NCI-H460 (cell line): ENCODE measurements at places on chromosomes 16 and 17. TPM values are rescaled to one million over a fixed set of nuclear protein-coding genes. Genes with fewer than 3 reads are reported as not detected.

- DNase-seq = no peak
Observed at GRCh38 chr16:1533443-1533951, at the start of gene TMEM204. TSS of gene TMEM204 (plus strand) at chr16:1533666. CDS start at chr16:1534276, 610 bp downstream.

DNA sequence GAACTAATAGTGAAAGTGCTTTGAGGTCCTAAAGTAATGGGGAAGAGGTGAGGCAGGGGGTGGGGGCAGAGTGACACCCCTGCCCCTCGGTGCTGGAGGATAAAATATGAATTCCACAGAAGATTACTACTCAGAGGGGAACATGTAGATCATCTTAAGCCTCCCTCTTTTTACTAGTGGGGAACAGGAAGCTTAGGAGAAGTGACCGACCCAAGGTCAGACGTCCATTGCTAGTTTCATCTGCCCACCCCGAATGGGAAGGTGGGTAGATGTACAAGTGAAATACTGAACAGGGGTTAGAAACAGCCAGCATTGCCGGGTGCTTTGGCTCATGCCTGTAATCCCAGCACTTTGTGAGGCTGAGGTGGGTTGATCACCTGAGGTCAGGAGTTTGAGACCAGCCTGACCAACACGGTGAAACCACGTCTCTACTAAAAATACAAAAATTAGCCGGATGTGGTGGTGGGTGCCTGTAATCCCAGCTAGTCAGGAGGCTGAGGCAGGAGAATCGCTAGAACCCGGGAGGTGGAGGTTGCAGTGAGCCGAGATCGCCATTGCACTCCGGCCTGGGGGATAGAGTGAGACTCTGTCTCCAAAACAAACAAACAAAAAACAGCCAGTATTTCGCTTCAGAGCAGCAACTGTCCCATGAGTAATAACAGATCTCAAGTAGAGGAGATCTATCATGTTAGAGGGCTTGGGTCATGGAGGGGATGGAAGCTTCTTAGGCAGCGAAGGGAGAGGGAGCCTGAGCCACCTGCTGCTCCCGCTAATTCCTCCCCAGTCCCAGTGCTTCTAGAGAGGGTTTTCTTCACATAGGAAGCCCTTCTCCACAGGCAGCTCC is 1.2 kb upstream of the NR1D1 start:
- no peak for DNase-seq

GRCh38 chr17:45029096-45029495 is 22.3 kb downstream of the DCAKD start:
- no peak for DNase-seq

DNA sequence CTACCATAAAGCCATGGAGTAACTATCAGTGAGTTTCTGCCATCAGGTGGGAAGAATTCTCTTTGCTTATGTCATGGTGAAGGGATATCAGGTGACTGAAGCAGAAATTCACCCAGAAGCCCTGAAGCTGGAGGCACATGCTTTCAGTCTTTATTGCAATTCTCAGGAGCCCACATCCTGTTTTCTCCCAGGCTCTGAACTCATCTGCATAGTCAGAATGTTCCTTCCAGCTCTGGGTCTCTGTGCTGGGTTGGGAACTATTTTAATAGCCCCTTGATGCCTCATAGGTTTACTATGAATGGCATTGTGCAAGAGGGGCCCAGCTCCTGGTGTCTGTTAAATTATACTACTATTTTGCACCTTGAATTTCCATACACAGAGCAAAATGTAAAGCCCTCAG is 198.4 kb upstream of the SOX9 start:
- no peak for DNase-seq

- no peak for DNase-seq
Observed at GRCh38 chr17:58309918-58310259, 18.7 kb downstream of the TSPOAP1 start.

DNA sequence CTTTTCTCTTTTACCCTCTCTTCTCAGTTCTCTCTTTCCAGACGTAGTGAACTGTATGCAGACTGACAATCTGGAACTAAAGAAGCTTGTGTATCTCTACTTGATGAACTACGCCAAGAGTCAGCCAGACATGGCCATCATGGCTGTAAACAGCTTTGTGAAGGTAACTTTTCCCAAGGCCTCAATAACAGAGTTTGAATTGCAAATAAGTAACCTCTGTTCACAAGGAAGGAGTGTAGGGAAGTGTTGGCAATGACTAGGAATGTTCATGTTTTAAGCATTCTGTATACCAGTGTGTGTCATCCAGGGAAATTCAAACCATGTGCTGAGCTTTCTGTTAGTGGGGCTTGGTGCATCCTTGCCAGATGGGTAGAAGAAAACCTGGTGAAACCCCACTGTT is 18.6 kb downstream of the AP2B1 start:
- DNase-seq = no peak

GRCh38 chr17:43712397-43712796 is 46.2 kb downstream of the SOST start:
- no peak for DNase-seq

Gene IL17C
- not detected in 2 replicates for total RNA-seq

Gene TEKT1
- total RNA-seq = not detected in 2 replicates

Gene SOST
- not detected in 2 replicates for total RNA-seq

Gene NDUFB10
- total RNA-seq = 206 and 240 TPM in 2 replicates

Gene KCNH4
- 0.05 TPM in 1 of 2 replicates, not detected in the other for total RNA-seq

Gene EFCAB13
- 3.3 and 4.7 TPM in 2 replicates for total RNA-seq

Gene TMEM114
- total RNA-seq = not detected in 2 replicates
